ENCODE measurements at places on chromosomes 2 and 18. TPM values are rescaled to one million over a fixed set of nuclear protein-coding genes. Genes with fewer than 3 reads are reported as not detected.

DNA sequence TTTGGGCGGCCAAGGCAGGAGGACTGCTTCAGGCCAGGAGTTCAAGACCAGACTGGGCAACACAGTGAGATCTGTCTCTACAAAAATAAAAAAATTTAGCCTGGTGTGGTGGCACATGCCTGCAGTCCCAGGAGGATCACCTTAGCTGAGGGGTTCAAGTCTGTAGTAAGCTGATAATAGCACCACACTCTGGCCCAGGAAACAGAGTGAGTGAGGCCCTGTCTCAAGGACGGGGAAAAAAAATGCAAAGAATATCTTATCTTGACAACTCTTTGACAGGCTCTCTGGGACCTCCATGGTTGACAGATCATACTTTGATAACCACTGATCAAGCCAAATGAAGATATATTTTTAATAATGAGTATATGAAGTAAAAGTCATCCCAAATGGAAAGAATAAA, 22.7 kb downstream of the USP34 start:
- DNase-seq: no peak

- no peak for DNase-seq
Observed at GRCh38 chr18:72848503-72849237, 19.1 kb downstream of the NETO1 start.

DNA sequence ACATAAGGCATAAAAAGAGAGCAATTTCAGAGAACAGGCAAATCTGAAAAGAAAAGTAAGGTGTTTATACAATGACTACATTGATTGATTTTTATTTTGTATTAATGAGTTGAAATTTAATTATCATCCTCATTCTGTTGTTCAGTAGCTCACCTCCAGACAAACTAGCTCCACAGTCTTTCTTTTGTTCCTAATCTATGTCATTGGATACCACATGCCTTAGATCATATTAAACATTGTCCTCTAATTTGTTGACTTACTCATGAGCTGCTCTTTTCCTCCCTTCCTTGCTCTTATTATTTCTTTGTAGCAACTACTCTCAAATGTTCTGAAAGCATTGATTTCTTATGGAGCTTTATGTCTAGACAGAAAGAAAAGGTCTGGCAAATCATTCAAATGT, 185.5 kb upstream of the ZSWIM2 start:
- DNase-seq: no peak

DNA sequence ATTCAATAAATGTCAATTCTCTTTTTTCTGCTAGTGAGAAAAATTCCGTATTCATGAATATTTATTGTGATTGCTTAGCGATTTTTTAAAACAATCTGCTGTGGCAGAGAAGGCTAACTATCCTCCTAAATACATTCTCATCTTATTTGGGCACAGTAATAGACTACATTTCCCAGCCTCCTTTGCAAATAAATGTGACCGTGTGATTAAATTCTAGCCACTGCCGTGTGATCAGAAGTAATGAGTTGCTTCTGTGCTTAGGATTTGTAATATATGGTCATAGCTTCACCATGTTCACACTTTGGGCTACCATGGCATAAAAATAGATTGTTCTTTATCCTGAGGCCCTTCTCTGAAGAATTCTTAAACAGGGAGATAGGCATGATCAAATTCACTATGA, 179.6 kb downstream of the FAM124B start:
- DNase-seq: no peak

DNA sequence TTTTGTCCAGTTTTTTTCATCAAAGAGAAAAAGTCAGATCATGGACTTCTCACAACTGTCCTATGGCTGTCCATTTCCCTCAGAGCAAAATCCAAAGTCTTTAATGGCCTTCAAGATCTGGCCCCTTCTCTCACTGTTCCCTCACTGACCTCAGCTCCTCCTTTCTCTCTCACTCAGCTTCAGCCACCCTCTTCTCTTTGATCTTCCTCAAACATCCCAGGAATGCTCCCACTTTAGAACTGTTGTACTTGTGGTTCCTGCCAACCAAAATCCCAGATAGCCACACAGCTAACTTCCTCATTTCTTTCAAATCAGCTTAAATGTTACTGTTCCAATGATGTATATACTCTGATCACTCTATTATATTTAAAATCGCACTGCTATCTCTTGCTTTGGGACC, 82.9 kb downstream of the NUP35 start:
- DNase-seq: no peak

DNA sequence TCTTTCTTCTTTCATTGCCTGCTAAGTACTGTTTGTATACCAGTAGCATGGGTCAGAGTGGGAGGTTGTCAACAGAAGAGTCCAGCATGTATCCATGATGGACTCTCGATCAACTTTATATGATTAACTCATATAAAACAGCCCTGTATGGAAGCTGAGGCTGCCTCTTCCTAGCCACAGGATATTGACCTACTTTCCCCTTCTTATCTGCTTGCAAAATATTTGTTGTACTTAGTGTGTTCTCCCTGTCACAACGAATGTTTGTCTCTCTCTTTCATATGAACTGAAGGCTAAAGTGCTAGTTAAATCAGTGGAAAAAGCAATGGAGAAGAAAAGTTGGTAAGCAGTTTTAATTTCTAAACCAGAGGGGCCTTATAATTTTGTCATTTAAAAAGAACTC, 17.8 kb downstream of the MYO1B start:
- no peak for DNase-seq

- DNase-seq: no peak
Observed at GRCh38 chr2:140998577-140998976, 1132.2 kb downstream of the LRP1B start.

DNA sequence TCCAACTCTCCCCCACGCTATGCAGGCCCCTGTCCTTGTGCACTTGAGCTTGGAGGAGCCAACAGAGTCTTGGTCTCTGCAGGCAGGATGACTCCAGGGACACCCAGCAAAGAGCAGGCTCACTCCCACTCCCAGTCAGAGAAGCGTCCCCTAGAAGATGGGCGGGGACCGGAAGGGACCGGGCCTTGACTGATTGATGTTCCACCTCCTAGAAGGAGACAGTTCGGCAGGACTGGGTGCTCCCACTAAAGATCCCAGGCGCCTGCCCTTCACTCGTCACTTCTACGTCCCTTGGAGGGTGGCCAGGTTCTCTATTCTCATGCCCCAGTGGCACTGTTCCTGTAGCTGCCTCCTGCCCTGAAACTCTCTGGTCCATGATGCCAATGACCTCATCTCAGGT, 3.2 kb upstream of the SP100 start:
- no peak for DNase-seq

DNA sequence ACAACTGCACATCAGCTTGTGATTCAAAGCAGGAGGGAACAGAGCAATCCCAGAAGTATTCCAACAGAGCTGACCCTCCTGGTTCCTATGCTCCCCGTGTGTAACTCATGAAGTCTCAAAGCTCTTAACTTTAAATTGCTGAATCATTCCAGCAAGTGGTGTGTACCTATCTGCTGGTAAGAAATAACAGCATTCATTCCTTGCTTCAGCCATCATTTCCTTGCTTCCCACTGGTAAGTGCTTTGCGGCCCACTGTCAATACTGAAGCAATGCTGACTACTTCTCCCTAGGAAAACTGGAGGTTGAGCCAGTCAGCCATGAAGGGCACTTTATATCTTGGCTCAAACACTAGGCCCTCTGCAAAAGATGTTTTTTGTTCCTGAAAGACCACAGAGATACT, 222.4 kb downstream of the EXOC6B start:
- DNase-seq: no peak

DNA sequence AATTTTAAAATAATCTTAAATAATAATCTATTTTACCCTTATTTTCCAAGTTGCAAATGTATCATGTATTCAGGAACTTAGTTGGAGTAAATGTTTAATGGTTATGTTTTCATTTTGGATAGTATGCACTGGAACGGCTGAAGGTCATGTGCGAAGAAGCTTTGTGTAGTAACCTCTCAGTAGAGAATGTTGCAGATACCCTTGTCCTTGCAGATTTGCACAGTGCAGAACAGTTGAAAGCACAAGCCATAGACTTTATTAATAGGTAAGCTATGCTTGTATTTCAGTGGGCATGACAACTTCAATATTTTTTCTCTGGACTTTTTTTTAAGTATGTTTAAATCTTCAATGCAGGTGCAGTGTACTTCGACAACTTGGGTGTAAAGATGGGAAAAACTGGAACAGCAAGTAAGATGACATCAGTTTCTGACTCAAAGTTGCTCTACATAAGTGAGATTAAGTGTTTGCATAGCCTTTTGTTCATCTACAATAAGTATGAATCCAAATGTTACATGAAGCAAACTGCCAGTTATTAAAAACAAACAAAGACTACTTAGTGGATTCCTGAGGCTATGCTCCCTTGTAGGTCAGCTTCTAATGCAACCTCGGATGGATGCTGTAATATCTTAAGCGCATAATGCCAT, 63.1 kb downstream of the SPOPL start:
- DNase-seq: no peak

DNA sequence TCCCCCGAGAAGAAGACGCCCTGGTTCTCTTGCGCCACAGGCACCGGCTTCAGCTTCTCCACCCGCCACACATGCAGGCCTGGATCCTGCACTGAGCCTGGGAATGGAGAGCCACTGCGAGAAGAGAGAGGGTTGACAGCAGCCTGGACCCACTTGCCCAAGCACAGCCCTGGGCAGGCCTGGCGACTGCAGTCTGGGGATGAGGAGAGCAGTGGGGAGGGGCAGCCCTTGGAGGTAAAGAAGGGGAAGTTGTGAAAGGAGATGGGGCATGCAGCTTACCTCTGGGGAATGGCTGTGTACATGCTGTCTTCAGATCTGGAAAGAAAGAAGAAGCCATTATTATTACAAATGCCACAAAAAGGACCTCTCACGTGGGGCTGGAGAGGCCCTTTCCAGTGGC, 8.3 kb downstream of the CAPG start:
- DNase-seq: no peak

DNA sequence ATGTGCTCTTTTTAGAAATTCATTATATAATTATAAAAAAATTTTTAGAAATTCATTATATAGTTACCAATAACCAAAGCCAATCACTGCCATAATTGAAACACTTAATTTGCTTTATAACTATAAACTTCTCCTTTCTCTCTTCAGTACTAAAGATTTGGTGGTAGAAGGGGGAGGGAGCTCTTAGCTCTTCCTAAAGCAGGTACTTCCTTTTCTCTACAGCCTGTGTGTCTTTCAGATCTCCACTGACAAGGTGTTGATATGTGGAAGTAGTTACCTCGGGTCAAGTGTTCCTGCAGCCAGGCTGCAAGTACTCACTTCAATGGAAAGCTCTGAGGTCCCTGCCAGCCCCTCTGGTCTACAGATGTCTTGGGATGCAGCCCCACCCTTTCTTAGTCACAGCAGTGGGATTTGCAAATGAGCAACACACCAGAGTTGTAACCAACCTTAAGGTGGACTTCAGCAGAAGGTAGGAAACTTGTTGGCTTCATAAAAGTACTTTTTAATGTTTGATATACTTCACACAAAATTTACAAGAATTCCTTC, 690.0 kb downstream of the ARHGAP15 start:
- DNase-seq: no peak

DNA sequence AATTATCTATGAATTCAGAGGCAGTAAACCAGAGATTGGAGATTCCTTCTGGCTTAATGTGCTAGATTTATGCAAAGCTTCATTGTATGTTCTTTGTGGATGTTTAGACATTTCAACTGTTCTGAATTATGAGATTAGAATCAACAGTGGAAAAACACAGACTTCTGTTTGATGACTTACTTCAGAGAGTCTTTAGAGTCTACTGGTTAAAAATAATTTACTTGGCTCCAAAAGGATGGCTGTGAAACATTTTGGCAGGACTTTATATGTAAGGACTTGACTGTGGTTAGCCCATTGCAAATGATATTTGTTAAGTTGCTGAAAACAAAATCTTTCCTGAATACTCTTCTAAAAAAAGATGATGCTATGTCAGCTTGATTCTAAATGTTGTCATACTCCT, 25.5 kb upstream of the LRRC30 start:
- no peak for DNase-seq

GRCh38 chr18:78542204-78542603, 437.4 kb upstream of the SALL3 start:
- peak; percentile 88 for DNase-seq

- DNase-seq: no peak
Observed at GRCh38 chr2:125172181-125172580, 1147.1 kb downstream of the CNTNAP5 start.

- DNase-seq: no peak
Observed at GRCh38 chr18:68707646-68708045, 7.3 kb downstream of the TMX3 start.

DNA sequence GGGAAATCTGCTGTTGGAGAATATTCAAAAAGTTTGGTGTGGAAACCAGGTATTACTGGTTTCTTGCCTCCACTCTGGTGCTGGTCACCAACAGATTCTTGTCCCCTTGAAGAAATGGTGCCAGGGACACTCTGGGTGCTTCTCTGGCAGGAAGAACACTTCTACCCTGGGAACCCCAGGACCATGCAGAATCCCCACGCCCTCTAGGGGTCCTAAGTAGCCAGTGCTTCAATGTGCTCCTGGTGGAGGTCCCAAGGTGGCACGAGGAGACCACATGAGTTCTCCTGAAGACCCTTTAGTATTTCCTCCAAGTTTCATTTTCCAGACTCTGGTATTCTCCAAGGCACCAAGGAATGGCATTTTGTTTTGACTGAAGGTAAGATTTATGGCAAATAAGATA, 380.6 kb downstream of the TSN start:
- DNase-seq: no peak

- no peak for DNase-seq
Observed at GRCh38 chr2:232502911-232503808, 15.5 kb upstream of the ECEL1 start.

DNA sequence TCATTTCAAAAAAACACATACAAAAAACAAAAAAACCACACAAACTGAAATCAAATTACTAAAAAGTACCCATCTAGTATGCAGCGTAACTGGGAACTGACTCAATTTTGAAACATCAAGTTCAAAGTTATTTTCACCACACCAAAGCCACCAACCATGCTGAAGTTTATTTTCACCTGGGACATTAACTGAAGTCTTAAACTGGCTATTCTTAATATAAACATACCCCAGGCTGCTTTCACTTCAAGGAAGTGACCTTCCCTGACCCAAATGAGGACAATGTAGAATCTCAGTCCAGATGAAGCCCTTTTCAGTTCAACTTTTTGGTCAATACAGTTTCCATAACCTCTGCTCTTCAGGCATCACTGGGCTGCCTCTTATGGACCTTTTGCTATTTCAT, 84.6 kb downstream of the PIGN start:
- DNase-seq: no peak

DNA sequence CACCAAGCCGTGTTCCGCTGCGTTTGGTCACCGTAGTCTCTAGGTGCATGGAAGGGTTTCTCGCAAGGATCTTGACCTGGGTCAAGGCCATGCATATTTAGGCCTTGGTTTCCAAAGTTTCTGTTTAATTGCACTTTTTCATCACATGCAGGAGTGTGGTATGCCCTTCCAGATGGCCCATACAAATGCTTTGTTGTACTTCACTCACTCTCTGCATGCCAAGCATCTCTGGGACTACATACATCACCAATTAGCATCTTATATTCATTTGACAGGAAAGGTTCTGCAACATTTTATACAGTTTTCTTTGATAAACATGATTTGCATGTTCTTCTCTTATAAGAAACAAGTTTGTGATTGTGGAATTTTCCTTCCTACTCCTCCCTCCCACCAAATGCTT, 132.8 kb upstream of the KLHL14 start:
- no peak for DNase-seq

FOXI3 gene
- not detected for total RNA-seq

ATP5F1A gene
- total RNA-seq: 1,824 TPM

CYP27A1 gene
- total RNA-seq: 10.5 TPM

IL1RL1 gene
- 1.3 TPM for total RNA-seq

POTEC gene
- not detected for total RNA-seq

C1QL2 gene
- not detected for total RNA-seq

Measured in Right ventricle myocardium superior (tissue), 1 donor.